ENCODE measurements at places on chromosomes 13 and 19.
A peak's percentile ranks its signal among the peaks of the same experiment; 100 is the strongest.

GRCh38 chr19:16013851-16014840 lies 62.1 kb upstream of the TPM4 start:
- H3K4me1 ChIP-seq = no peaks in the 10 kb centered on the region
- no peaks in the 10 kb centered on the region for H3K36me3 ChIP-seq
- H3K4me3 ChIP-seq = no peak overlapping the region
- no peak overlapping the region for H3K27ac ChIP-seq

DNA sequence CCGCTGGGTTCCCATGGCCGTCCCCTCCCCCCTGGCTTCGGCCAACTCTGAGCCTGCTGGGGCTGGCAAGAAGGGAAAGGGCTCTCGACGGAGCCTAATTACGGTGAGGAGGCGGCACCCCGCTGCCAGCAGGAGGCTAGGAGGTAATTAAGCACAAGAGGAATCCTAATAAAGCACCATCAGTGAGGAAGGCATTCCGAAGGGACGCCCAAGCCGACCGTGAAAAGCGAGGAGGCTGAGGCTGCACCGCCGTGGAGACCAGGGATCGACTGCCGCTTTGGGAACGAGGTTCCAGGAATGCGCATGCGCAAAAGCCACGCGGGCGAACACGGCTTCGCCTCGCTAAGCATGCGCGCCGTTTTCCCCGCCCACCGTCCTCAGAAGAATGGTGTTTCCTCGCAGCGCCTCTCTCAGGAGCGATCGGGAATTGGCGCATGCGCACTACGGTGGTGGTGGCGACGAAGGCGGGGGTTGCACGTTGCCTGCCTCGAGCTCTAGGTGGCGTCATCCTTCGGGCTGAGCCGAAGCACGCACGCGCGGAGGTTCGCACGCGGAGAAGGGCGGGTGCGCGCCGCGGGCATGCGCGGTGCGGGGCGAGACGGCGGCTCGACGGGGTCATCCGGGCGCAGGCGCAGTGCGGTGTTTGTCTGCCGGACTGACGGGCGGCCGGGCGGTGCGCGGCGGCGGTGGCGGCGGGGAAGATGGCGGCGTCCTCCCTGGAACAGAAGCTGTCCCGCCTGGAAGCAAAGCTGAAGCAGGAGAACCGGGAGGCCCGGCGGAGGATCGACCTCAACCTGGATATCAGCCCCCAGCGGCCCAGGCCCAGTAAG lies at the start of gene MAP2K7:
Gene MAP2K7, plus strand, starts transcription at position 634 of the 830 bp plus-strand sequence. Its CDS starts 68 bp downstream, at position 702.
- peaks cover 30% of the 10 kb centered on the region for H3K36me3 ChIP-seq
- H3K4me3 ChIP-seq = peak within 1 kb of the TSS; percentile 88
- peak within 1 kb of the TSS; percentile 97 for H3K27ac ChIP-seq
- peaks cover 35% of the 10 kb centered on the region for H3K4me1 ChIP-seq

- peaks cover 2% of the 10 kb centered on the region for H3K27me3 ChIP-seq
- DNase-seq = no peak
- H3K36me3 ChIP-seq = no peaks in the 10 kb centered on the region
- H3K4me3 ChIP-seq = no peak overlapping the region
- no peaks in the 10 kb centered on the region for H3K4me1 ChIP-seq
These were observed 161.5 kb downstream of the MZT1 start for GRCh38 chr13:72565893-72566292.

DNA sequence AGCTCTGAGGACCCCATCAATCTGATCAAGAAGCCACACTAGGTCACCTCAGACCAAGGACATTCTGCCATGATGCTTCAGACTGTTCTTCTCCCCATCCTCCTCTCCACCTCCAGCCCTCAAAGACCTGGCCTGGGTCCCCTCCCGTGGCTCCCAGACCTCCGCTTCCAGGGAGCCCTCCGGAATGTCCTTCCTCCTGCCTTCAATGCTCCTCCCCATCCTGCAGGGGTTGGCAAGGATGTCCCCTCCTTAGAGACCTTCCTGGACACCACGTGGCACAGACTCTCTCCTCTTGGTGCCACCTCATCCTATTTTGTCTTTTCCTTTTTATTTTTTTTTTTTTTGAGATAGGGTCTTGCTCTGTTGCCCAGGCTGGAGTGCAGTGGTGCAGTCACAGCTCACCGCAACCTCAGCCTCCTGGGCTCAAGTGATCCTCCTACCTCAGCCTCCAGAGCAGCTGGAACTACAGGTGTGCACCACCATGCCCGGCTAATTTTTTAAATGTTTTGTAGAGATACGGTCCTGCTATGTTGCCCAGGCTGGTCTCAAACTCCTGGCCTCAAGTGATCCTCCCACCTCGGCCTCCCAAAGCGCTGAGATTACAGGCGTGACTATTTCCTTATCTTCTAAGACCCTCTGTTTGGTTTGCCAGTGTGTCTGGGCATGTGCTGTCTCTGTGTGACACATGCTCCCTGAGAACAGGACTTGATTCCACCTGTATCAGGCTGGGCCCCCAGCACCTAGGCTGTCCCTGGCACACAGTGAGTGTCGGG lies 84.9 kb downstream of the GNG7 start:
- H3K4me3 ChIP-seq = peak overlapping the region; percentile 47
- H3K36me3 ChIP-seq = no peaks in the 10 kb centered on the region
- peak overlapping the region; percentile 90 for H3K27ac ChIP-seq
- no peaks in the 10 kb centered on the region for H3K27me3 ChIP-seq
- peaks cover 72% of the 10 kb centered on the region for H3K4me1 ChIP-seq
- DNase-seq = no peak

DNA sequence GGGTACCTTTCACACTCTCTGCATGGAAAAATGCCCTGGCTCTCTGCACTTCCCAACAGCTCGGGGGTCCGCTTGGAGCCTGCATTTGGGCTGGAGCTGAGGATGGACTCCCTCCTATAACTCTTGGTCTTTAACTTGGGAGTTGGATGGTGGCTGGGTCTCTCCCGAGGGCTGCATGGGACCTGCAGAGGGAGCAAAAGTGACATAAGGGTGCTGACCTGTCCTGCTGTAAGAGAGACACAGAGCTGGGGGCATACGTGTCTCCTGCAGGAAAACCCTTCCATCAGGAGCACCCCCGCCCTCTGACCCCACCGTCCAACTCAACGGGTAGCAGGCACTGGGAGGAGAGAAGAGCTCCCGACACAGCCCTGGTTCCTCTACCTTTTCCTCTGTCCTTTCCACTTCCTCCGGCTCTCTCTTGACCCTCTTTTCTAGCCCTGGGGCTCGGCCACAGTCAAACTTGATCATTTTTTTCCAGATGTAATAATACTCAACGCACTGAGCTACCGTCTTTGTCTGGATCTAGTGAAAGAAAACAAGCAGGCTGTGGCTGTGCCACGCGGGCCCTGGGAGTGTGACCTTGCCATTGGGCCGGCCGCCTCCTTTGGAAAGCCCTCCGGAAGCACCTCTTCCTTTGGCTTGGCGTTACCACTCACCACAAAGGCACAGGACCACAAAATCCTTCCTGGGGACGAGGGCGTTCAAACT lies 6.8 kb upstream of the NAPA start:
- no peak overlapping the region for H3K27ac ChIP-seq
- DNase-seq = no peak
- peaks cover 41% of the 10 kb centered on the region for H3K4me1 ChIP-seq
- no peaks in the 10 kb centered on the region for H3K36me3 ChIP-seq

GRCh38 chr19:2912306-2912705 lies 11.6 kb downstream of the ZNF57 start:
- no peaks in the 10 kb centered on the region for H3K27me3 ChIP-seq
- DNase-seq = no peak
- H3K4me3 ChIP-seq = no peak overlapping the region
- H3K4me1 ChIP-seq = peaks cover 40% of the 10 kb centered on the region
- peak overlapping the region; percentile 65 for H3K27ac ChIP-seq

DNA sequence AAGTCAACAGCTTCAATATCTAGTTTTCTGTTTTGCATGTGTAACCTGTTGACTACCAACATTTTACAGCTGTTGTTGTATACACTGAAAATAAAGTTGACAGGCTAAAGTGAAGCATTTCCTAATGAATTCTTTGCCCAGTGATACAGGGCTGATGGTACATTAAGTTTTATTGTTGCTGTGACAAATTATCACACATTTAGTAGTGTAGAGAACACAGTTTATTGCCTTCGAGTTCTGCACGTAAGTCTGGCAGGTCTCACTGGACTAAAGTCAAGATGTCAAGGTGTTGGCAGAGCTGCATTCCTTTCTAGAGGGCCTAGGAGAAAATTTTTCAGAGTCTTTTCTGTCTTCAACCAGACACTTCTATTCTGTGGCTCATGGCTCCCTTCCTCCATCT lies 184.2 kb downstream of the SLITRK6 start:
- no peak overlapping the region for H3K27ac ChIP-seq
- no peaks in the 10 kb centered on the region for H3K36me3 ChIP-seq
- no peaks in the 10 kb centered on the region for H3K4me1 ChIP-seq
- no peaks in the 10 kb centered on the region for H3K27me3 ChIP-seq
- no peak overlapping the region for H3K4me3 ChIP-seq

DNA sequence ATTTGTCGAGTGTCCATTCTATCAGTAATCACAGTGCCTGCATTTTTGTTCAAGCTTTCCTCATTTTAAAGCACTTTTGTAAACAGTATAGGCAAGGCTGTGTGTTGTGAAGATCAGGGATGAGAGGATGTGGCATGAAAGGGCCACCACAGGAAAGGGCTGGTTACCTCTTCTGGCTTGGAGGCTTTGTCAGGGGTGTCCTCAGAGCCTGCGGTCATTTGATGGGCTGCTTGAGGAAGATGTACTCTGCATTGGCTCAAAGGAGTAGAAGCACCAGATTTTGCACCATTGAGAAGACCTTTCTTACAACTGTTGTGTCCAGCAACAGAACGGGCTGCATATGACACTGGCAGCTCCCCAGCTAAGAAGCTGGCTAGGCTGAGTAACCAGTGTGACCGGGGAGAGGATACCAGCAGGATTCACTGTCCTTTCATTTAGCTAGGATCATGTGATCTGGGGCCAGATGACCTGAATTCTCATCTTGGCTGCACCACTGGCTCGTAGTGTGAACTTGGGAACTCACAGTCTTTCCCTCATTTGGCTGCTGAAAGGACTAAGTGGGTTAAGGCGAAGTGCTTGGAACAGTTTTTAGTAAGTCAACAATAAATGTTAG lies 380.2 kb downstream of the FGF9 start:
- H3K4me3 ChIP-seq = no peak overlapping the region
- DNase-seq = no peak
- H3K27ac ChIP-seq = no peak overlapping the region
- H3K4me1 ChIP-seq = peaks cover 39% of the 10 kb centered on the region

- H3K27ac ChIP-seq = no peak overlapping the region
- no peaks in the 10 kb centered on the region for H3K27me3 ChIP-seq
- H3K4me1 ChIP-seq = peaks cover 5% of the 10 kb centered on the region
These were observed 109.6 kb downstream of the KLF5 start for GRCh38 chr13:73168226-73168952.

GRCh38 chr13:99228737-99229691 lies 28.4 kb downstream of the UBAC2 start:
- DNase-seq = peak; percentile 47
- H3K36me3 ChIP-seq = peaks cover 43% of the 10 kb centered on the region
- H3K27ac ChIP-seq = peak overlapping the region; percentile 89
- H3K4me1 ChIP-seq = peaks cover 83% of the 10 kb centered on the region
- H3K27me3 ChIP-seq = no peaks in the 10 kb centered on the region

DNA sequence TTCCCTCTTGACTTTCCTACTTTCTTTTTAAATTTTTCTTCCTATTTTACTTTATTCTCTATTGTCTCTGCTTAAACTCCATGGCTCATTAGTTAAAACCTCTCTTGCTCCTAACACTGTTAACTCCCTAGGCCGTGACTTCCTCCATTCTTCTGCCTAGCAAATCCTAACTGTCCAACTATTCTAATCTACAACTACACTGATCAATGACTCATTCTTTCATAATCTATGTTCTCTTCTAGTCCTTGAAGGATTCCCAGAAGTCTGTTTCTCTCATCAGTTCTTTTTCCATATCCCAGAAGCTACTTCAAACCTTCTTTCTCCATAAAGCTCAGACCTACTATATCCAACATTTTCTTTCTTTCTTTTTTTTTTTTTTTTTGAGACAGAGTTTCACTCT lies 66.9 kb downstream of the MICU2 start:
- no peak overlapping the region for H3K4me3 ChIP-seq
- H3K27ac ChIP-seq = no peak overlapping the region
- H3K36me3 ChIP-seq = peaks cover 59% of the 10 kb centered on the region
- no peak for DNase-seq
- no peaks in the 10 kb centered on the region for H3K27me3 ChIP-seq

Data from activated T-cell treated with anti-CD3 and anti-CD28 coated beads, Interleukin-2, amount 50 U/mL, for 24 hours (primary cell).